ENCODE measurements at places on chromosomes 7 and 10.

DNA sequence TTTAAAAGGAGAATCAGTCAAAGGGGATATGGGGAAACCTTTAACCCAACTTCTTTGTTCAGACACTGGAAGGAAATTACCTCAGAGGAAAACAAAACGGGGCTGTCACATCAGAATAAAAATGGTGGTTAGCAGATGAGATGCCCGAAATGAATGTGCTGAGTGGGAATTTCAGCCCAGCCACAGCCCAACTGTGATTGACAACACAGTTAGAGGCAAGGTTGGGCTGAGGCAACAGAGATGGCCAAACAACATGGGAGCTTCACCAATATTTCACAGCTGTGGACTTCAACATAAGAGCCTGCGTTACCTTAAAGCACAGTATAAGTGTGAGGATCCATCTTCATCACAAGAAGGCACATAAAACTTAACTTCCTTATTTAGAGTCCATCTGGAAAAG, 133.5 kb upstream of the PTPRZ1 start:
- DNase-seq: no peak

- no peak for DNase-seq
Measured at GRCh38 chr10:28256776-28257175, 46.1 kb downstream of the MPP7 start.

GRCh38 chr7:28038175-28038797, 142.3 kb downstream of the JAZF1 start:
- no peak for DNase-seq

- no peak for DNase-seq
Measured at GRCh38 chr7:38123494-38123893, 54.6 kb upstream of the STARD3NL start.

GRCh38 chr10:34826857-34827766, 12.0 kb upstream of the PARD3 start:
- no peak for DNase-seq

DNA sequence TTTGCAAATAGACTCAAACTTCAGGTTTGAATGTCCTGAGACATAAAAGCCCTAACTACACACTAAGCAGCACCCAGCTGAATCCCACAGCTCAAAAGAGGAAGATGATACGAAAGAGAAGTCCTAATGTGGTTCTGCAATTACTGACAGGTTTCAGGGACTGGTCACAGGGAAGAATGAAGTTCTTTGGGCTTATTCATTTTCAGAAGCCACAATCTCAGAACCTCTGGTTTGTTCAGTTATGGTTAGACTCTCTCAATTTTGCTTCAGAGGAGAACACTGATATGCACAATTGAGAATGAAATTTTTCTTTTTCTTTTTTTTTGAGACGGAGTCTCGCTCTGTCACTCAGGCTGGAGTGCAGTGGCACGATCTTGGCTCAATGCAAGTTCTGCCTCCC, 94.6 kb upstream of the FAM180A start:
- no peak for DNase-seq

DNA sequence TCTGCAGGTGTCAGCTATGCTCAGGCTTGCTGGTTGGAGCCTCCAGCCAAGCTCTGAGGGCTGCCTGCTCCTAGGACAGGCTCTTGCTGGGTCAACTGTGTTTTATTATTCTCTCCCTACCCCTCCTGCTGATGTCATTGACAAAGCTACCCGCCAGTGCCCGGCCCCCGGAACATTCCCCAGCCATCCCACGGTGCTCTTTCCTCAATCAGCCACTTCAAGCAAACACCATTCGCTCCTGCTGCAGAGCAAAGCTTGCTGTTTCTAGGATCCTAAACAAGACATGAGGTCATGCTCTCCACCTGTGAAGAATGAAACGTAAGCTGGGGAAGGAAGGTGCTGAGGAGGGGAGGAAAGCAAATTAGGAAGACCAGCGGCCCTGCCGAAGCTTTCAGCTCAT, 2.1 kb upstream of the C10orf71 start:
- DNase-seq: no peak

DNA sequence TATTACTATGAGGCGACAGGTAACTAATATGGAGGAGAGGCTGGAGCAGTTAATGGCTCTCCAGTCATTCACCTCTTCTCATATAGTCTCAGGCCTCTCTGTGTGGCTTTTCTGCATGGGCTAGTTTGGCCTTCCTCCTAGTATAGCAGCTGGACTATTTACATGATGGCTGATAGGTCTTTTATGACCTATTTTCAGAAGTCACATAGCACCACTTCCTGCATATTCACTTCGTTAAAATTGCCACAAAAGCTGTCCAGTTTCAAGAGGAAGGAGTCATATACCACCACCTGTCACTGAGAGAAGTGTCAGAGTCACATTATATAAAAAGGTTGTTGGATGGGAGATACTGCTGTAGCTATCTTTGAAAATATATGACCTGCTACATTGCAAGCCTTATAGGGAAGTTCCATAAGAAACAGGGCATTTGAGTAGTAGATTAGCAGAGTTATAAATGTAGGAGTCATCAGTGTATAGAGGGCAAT, 8.0 kb upstream of the DMTF1 start:
- no peak for DNase-seq

- DNase-seq: no peak
Measured at GRCh38 chr7:151342811-151343210, 1.2 kb downstream of the NUB1 start.

GRCh38 chr7:4681886-4682620, at the start of gene FOXK1:
Gene FOXK1 (plus strand): TSS chr7:4682295. CDS start chr7:4682309, 14 bp downstream.
- peak; percentile 85 for DNase-seq

DNA sequence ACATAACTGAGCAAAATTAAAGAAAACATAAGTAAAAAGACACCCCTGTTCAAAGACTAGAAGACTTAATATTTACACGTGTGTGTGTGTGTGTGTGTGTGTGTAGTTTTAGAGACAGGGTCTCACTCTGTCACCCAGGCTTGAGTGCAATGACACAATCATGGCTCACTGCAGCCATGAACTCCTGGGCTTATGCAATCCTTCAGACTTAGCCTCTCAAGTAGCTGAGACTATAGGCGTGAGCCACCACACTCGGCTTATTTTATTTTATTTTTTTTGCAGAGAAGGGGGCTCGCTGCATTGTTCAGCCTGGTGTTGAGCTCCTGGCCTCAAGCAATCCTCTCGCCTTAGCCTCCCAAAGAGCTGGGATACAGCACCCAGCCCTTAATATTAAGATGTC, 90.3 kb downstream of the JMJD1C start:
- DNase-seq: no peak

DNA sequence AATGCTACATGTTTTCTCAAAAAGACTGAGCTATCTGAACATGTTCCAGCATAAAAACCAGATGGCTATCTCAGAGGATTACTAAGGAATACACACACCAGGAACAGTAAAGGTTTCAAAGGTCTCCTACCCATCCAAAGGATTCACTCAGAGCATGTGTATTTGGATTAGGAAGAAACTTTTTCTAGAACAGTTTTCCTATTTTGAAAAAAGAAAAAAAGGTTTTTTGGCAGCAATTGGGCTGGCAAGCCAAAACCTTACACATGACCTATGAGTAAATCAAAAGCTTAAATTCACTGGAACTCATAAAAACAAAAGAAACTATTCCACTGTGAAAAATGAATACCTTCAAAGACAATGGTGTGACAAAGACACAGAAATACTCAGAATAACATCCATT, 9.6 kb downstream of the TPK1 start:
- DNase-seq: no peak

- no peak for DNase-seq
Measured at GRCh38 chr7:70436790-70437350, 695.1 kb upstream of the GALNT17 start.

- DNase-seq: no peak
Measured at GRCh38 chr10:70139151-70139996, 6.7 kb upstream of the AIFM2 start.

- DNase-seq: no peak
Measured at GRCh38 chr10:35563261-35563891, 41.8 kb upstream of the GJD4 start.

DNA sequence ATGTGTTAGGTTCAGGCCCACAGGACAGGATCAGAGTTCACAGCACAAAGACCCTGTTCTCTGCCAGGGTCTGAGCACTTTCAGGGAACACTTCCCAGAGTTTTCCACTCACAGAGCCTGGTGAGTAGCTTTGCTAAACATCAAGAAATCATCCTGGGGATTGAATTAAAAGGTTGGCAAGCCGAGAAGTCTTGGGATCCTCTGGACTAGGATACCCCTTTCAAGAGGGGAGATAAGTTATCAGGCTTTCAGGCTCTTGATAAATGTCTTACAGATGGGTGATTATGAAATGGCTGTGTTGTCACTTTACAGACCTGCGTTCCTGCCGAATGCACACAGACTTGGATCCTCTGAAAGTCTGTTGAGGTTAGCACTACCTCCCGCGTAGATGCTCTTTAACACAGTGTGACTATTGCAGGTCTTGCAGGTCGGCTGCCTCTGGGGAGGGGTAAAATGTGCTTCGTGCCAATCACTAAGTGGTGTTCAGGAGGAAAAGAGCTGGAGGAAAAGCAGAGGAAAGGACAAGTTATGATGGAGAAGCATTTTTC, 473.5 kb upstream of the AKR1E2 start:
- no peak for DNase-seq

- DNase-seq: no peak
Measured at GRCh38 chr7:94420328-94420727, 25.6 kb downstream of the COL1A2 start.

GRCh38 chr10:71964743-71965515, 734 bp downstream of the CHST3 start:
- DNase-seq: no peak

DNA sequence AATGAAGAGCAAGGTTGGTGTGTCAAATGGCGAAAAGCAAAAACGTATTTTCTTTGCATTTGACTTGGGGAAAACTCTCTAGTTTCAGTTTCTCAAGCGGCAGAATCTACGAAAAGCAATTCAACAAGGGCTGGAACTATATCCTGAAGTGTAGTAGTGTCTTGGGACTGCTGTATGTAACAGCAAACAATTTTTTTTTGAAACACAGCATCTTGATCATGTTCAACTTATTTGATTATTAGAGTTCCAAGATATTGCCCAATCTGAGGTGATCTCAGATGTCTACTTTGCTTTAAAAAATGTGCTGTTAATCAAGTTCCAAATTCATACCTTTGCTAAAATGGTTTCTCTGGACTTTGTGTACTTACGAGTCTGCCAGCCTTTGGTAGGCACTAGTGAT, 120.6 kb downstream of the ZWINT start:
- DNase-seq: no peak

GRCh38 chr7:80918399-80918798, 452 bp downstream of the SEMA3C start:
- DNase-seq: no peak

GRCh38 chr7:157771-158625, 34.4 kb upstream of the FAM20C start:
- DNase-seq: no peak

- no peak for DNase-seq
Measured at GRCh38 chr10:69100136-69100872, 12.4 kb downstream of the SRGN start.

GRCh38 chr7:108448584-108449505, 7.4 kb downstream of the NRCAM start:
- DNase-seq: no peak

GRCh38 chr7:144391823-144392255, 11.7 kb downstream of the NOBOX start:
- no peak for DNase-seq

DNA sequence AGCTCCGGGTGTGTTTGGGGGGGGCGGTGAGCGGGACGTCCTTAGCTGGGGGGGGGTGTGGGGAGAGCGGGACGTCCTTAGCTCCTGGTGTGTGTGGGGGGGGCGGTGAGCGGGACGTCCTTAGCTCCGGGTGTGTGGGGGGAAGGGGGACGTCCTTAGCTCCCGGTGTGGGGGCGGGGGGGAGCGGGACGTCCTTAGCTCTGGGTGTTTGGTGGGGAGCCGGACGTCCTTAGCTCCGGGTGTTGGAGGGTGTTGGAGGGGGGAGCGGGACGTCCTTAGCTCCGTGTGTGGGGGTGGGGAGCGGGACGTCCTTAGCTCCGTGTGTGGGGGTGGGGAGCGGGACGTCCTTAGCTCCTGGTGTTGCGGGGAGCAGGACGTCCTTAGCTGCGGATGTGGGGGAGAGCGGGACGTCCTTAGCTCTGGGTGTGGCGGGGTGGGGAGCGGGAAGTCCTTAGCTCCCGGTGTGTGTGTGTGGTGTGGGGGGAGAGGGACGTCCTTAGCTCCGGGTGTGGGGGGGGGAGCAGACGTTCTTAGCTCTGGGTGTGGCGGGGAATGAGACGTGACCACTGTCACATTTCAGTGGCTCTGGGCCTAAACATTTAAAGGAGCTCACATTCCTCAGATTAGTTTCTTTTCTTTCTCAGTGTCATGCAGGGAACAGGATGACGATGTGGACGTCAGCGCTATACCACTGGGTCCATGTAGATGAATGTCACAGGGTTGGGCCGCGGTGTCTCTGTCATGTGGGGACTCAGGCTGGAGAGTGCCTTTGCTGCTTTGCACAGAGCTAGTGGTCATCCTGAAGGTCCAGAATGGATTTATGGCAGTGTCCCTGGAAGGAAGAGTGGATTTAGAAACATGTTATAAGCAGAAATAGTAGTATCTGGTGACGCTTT, 7.5 kb downstream of the DYNC2I1 start:
- peak; percentile 78 for DNase-seq

GRCh38 chr7:112963634-112964033, 123.0 kb downstream of the GPR85 start:
- no peak for DNase-seq

GRCh38 chr10:83915801-83916200, 223.5 kb upstream of the GHITM start:
- DNase-seq: no peak

DNA sequence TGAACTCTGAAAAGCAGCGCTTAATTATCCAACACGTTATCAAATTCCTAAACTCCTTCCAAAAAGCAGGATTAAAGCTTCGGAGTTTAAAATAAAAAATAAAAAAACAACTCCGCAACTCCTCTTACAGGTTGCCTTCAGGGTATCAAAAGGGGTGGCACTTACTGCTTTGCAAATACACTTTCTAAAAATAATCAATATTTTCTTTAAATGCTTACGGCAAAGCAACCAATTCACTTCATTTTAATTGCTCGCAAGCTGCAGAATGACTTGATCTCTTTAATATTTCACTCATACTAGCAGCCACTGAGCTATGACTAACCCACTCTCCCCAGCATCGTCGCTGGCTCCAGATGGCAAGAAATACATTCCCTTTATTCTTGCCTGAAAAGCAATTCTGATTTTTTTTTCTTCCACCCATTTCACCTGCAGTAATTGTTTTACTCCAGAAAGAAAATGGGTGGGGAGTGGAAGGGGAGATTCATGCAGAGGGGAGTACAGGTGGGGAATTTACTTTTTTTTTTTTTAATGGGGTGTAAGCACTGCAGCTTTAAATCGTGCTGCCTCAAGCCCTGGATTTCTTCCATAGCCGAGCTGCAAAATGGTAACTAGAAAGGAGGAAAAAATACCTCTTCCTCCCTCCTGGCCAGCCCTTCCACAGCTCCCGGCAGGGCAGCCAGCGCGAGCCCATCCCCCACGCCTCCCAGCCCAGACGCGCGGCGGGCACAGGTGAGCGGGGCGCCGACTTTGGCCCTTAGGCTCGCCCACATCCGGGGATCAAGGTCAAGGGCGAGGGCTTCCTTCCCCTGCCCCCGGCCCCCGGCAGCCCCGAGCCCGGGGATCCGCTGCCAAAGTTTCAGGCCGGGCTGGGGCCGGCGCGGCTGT, 54.2 kb upstream of the FHIP2A start:
- no peak for DNase-seq

GRCh38 chr10:93702210-93703001, at the start of gene FRA10AC1:
Gene FRA10AC1 (minus strand): TSS chr10:93702592. CDS start chr10:93700106, 2,486 bp downstream.
- peak; percentile 97 for DNase-seq

- no peak for DNase-seq
Measured at GRCh38 chr10:76252733-76253132, 821.3 kb downstream of the LRMDA start.
